Fibroblast of lung (primary cell): ENCODE measurements at places on chromosomes 11 and 22. TPM values are rescaled to one million over a fixed set of nuclear protein-coding genes. Genes with fewer than 3 reads are reported as not detected.
A peak's percentile ranks its signal among the peaks of the same experiment; 100 is the strongest.

DNA sequence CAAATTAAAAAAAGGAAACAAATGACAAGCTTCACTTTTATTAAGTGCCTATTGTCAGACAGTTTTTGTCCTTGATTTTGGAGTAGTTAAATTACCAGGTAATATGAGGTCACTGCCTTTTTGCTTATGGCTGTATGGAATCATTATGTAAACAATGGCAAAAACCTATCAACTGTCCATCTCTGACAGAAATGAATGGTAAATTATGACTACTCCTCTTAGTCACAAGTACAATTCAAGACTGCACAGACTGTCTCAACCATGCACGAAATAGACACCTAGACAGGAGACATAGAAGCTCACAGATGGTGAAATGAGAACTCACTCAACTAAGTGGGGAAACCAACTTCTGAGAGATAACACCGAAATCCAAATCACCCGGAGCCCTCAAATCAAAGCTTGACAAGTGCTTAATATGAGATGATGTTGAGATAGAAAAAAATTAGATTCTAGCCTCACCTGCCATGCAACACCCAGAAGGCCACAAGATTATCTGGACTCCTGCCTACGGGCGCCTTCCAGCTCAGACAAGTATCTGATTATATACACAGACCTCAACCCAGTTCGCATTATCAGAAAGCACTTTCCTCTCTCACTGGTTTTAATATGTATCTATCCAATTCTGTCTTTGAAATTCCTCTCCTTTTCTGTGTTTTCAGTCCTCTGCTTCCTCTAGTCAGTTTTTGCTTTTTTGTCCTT, 199.3 kb downstream of the CADM1 start:
- no peaks in the 10 kb centered on the region for H3K27me3 ChIP-seq
- DNase-seq, result peak; percentile 27
- no peaks in the 10 kb centered on the region for H3K4me1 ChIP-seq
- H3K27ac ChIP-seq, result no peak overlapping the region
- H3K36me3 ChIP-seq, result no peaks in the 10 kb centered on the region
- no peak overlapping the region for H3K4me3 ChIP-seq

DNA sequence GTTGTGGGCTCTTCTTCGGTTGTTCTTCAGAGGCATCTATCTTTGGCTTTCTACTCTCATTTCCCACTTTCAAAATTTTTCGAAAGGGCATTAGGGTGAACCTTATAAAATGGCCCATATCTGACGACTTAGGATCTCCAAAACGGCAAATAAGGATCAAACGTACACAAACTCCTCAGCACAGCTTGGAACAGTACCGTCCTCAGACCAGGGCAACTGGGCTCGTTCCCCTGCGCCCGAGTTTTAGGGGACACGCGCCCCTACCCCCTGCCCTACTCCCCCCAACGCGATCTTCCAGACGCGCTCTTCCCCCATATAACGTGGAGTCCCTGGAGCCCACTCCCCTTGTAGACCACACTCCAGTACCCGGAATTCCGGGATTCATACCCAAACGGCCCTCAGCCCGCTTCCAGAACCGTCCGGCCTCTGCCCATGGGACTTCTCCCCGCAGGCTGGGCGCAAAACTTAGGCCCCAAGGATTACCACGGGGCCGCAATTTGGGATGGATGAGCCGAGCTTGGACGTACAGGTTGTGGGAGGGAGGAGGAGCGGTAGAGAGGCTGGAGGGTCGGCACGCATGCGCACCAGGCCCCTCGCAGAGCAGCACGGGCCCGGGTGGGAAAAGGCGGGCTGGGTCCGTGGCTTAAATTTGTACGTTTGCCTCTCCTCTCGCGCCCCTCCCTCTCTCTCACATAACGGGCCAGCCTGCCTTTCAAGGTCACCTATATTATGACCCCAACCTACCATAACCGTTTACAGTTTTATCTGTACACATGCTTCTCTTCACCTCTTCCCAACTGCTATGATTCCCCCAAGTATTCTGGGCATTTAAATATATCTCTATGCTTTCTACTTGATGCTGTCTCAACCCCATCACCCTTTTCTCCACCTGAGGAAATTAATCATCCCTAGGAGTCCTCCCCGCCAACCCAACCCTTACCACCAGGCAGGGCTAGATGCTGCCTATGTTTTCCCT, 3.4 kb downstream of the CCDC89 start:
- H3K27ac ChIP-seq, result peak overlapping the region; percentile 48
- H3K4me3 ChIP-seq, result peak overlapping the region; percentile 50
- H3K27me3 ChIP-seq, result no peaks in the 10 kb centered on the region
- peaks cover 21% of the 10 kb centered on the region for H3K4me1 ChIP-seq
- peak; percentile 51 for DNase-seq

- no peaks in the 10 kb centered on the region for H3K36me3 ChIP-seq
- H3K27ac ChIP-seq, result no peak overlapping the region
- H3K27me3 ChIP-seq, result no peaks in the 10 kb centered on the region
- H3K4me3 ChIP-seq, result no peak overlapping the region
These were observed 241.0 kb upstream of the UBASH3B start for GRCh38 chr11:122414406-122415018.

The UPK3A gene
- total RNA-seq, result not detected in 2 replicates

GRCh38 chr11:113043698-113044097, 82.5 kb downstream of the NCAM1 start:
- H3K27ac ChIP-seq, result no peak overlapping the region
- H3K4me3 ChIP-seq, result no peak overlapping the region

The CHRDL2 gene
- total RNA-seq, result not detected in 2 replicates

The CABP4 gene
- total RNA-seq, result not detected in 2 replicates

DNA sequence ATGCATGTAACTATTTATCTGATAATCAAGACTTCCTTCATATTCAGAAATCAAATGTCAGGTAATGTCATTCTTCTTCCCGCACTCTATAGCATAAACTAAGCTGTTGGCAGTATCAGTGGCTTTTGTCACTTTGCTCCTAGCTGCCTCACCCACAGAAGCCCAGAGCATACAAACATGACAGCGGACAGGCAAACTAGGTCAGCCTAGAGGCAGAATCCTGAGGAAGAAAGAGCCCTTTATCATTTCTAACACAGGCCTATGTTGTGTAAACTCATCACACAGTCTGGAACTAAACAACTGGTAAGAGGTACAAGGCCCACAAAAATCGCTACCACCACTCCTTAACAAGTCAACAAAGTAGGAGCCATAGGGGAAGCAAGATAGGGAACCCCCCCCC, 21.0 kb downstream of the GUCY1A2 start:
- H3K27ac ChIP-seq, result no peak overlapping the region
- DNase-seq, result no peak
- H3K4me1 ChIP-seq, result no peaks in the 10 kb centered on the region
- H3K27me3 ChIP-seq, result no peaks in the 10 kb centered on the region
- no peak overlapping the region for H3K4me3 ChIP-seq

- H3K27me3 ChIP-seq, result no peaks in the 10 kb centered on the region
- H3K4me3 ChIP-seq, result no peak overlapping the region
- peaks cover 2% of the 10 kb centered on the region for H3K4me1 ChIP-seq
- no peak overlapping the region for H3K27ac ChIP-seq
These were observed 83.9 kb downstream of the RRAS2 start for GRCh38 chr11:14275076-14275475.

The BLID gene
- 3.6 and 7.9 TPM in 2 replicates for total RNA-seq
